Fibroblast of upper back skin (primary cell): ENCODE measurements at places on chromosomes 16 and 17.

DNA sequence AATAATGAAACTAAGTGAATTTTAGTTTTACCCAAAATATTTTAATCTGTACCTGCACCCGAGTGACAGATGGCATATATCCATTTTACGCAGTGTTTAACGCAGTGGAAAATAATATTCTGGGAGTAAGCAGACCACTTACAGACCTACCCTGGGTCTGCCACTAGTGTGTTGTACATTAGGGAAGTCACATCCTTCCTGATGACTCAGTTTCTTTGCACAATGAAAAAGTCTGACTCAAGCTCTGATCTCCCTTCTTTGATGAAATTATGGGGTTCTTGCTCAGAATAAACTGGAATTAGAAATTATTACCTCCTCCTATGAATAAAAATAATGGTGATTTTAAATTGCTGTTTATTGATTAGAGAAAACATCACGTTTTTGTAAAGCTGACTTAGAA, 123.2 kb upstream of the AXIN2 start:
- DNase-seq = peak; percentile 34

GRCh38 chr16:6165330-6165979, 1067.9 kb upstream of the EEF2KMT start:
- peak; percentile 1 for DNase-seq

DNA sequence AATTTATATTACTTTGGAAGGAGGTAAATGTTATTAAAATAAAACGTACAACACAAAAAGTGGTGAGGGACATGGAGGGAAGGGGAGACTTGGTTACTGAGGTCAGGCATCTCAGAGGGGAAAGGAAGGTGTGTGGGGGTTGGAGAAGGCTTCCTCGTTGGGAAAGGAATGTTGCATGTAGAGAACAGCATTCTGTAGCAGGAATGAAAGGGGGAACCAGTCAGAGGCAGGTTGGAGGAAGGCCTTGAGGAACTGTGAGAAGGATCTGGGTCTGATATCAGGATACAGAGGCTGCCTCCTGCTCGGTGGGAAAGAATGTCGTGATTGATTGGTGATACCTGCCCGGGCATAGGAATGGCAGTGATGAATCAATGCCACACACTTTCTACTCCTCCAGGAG, 103.3 kb upstream of the ZFHX3 start:
- no peak for DNase-seq

- DNase-seq = no peak
Observed at GRCh38 chr17:1914661-1915083, 84.9 kb downstream of the RPA1 start.
